Tongue (tissue), 3 donors: ENCODE measurements at places on chromosomes 1 and 21. TPM values are rescaled to one million over a fixed set of nuclear protein-coding genes. Genes with fewer than 3 reads are reported as not detected.
A peak's percentile ranks its signal among the peaks of the same experiment; 100 is the strongest.

GRCh38 chr1:72283307-72284083, 1.2 kb upstream of the NEGR1 start:
- DNase-seq: peak; percentile 87

GRCh38 chr1:248849152-248849551, 9.7 kb downstream of the ZNF692 start:
- no peak for DNase-seq

DNA sequence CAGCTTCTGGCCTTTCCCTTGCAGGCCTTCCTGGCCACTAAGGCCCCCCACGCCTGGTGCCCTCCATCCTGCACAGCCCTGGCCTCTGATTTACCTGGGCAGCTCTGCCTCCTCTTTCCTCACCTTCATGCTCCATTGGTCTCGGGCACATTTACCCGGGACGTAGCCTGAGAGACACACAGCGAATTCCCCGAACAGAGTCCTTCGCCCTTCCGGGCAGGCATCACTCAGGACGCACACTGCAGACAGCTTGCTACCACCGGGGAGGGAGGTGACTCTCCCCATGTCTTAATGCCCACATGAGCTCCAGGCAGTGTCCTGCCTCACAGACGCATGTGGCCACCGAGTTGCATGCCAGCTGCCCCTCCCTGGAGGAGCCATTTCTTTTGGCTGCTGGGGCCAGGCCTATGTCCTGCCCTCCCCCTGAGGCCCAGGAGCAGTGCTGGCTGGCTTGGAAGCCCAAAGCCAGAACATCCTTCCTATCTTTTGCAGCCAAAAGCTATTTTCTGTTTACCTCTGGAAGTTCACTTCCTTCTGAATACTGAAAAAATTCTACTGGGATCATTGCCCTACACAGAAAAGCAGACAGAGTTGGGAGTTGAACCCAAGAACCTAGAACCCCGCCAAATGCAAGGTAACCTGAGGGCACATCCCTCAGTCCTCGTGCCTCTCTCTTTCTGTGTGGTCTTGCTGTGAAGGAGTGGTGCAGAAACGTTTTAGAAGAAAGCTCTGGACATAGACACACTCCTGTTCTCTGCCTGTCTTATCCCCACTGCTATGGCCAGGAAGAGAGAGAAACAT, 209.5 kb downstream of the TOMM20 start:
- DNase-seq: peak; percentile 57

DNA sequence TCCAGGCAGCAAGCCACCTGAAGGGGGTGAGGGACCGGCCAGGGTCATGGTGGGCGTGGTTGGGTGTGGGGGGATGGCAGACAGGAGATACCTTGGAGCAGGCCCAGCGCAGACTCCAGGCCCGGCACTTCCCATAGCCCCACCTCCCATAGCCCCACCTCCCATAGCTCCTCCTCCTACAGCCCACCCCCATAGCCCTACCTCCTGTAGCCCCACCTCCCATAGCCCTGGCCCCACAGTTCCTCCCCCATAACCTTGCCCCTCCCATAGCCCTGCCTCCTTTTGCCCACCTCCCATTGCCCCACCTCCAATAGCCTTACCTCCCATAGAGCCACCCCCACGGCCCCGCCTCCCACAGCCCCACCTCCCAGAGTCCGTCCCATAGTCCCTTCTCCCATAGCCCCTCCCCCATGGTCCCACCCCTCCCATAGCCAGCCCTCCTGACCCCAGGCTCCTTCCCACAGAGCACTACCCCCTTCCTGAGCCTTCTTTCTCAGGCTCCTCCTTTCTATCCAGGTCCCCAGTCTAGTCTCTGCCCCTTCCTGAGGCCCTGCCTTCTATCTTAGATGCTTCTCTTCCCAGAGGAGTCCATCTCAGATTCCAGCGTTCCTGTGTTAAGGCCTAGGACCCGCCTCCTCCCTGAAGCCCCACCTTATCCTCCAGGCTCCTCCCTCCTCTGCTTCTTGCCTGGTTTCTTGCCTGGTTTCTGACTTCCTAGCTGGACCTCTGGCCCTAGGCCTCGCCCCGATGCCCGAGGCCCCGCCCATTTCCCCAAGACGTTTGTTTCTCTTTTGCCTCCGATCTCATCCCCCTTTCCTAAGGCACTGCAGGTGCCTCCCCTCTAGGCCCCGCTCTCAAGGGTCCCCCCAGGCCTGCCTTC, 46.8 kb downstream of the PTPRU start:
- DNase-seq: peak; percentile 54

- DNase-seq: peak; percentile 93
Measured at GRCh38 chr1:160400223-160400645, at the start of gene VANGL2. Gene VANGL2 (plus strand): TSS chr1:160400564. CDS start chr1:160415838, 15,274 bp downstream.

- DNase-seq: no peak
Measured at GRCh38 chr1:15932612-15933011, 43.3 kb downstream of the ZBTB17 start.

DNA sequence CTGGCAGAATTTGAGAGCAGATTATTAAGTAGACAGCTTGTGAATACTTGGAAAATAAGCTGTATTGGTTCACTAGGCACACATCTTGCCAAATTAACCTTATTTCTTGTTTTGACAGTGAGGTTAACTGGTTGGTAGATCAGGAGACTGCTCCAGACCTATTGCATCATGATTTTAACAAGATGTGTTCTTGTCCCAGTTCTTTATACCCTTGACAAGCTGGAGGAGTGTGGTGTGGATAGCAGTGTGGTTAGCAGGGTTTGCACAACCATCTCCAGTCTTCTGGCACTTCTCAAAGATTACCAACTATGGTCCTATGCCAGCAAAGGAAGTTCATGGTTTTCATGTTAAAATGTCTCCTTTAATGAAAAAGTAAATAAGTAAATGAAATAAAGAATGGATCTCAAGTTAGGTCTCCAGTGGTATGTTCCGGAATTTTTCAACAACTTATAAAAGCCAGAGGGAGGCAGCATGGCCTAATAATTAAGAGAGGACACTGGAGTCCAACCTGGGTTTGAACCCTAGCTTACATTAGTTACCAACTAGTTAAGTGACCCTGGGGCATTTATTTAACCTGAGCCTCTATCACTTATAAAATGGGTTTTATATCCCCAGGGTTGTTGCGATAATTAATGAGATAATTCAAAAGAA, 34.1 kb downstream of the DDX20 start:
- DNase-seq: no peak

- no peak for DNase-seq
Measured at GRCh38 chr1:18363436-18363835, 117.3 kb upstream of the KLHDC7A start.

DNA sequence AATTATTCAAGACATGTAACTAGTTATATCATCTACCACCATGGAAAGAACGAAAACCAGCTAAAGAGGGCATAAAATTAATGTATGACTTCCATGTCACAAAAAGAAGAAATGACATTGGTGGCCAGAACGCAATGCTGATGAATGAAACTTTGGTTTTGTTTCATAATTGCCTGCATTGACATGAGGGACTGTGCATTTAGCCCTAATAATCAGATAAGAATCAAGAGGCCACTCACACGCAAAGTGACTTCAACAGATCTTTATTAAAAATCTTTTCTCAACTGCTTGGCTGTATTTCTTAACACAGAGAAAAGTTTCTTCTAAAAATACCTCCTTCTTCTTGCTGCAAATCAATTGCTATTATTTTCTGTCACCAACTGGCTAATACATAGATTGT, 184.7 kb upstream of the RUNX1 start:
- no peak for DNase-seq

ECM1 gene
- total RNA-seq: 19.3 TPM

NRIP1 gene
- total RNA-seq: 99.2 TPM

TAF13 gene
- 68.0 TPM for total RNA-seq

MROH9 gene
- total RNA-seq: not detected

MSH4 gene
- total RNA-seq: 0.51 TPM

MTARC1 gene
- total RNA-seq: 5.1 TPM

MR1 gene
- total RNA-seq: 8.4 TPM

GUCA2B gene
- not detected for total RNA-seq

BSND gene
- total RNA-seq: not detected

MATN1 gene
- total RNA-seq: not detected

ZFYVE9 gene
- total RNA-seq: 53.3 TPM

NBPF1 gene
- 173 TPM for total RNA-seq

FCMR gene
- 4.4 TPM for total RNA-seq
